ENCODE measurements at places on chromosomes 2 and 18. TPM values are rescaled to one million over a fixed set of nuclear protein-coding genes. Genes with fewer than 3 reads are reported as not detected.

The TTC32 gene
- 6.4 TPM for total RNA-seq

The EVX2 gene
- not detected for total RNA-seq

The ITGAV gene
- 448 TPM for total RNA-seq

The ANO7 gene
- total RNA-seq: 0.59 TPM

The GATA6 gene
- total RNA-seq: 11.9 TPM

The VSNL1 gene
- total RNA-seq: not detected

The LOXL3 gene
- 1.8 TPM for total RNA-seq

The CROCC2 gene
- total RNA-seq: not detected

The LINC00305 gene
- total RNA-seq: not detected

The ZNF512 gene
- 36.9 TPM for total RNA-seq

The IL1RL1 gene
- 144 TPM for total RNA-seq

The LIMS4 gene
- 12.4 TPM for total RNA-seq

The UBR3 gene
- 36.3 TPM for total RNA-seq

The HS6ST1 gene
- total RNA-seq: 25.6 TPM

The SLC19A3 gene
- 0.07 TPM for total RNA-seq

DNA sequence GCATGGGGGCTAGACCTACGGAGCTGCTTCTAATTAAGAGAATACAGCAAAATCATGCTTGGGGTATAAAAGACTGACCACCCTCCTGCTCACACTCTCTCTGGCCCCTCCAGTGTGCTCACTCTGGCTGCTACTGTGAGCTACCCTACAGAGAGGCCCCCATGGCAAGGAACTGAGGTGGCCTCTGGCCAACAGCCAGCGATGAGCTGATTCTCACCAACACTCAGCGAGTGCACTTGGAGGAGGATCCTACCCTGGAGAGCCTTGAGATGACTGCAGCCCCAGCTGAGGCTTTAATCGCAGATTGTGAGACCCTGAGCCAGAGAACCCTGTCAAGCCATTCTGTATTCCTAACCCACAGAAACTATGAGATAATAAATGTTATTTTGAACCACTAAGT is 88.2 kb downstream of the GFPT1 start:
- no peak for DNase-seq

GRCh38 chr2:64812285-64812684 is 158.6 kb upstream of the SERTAD2 start:
- no peak for DNase-seq

- no peak for DNase-seq
These were observed 46.4 kb downstream of the TCF4 start for GRCh38 chr18:55541571-55541970.

- no peak for DNase-seq
These were observed 126.7 kb downstream of the THADA start for GRCh38 chr2:43469094-43469493.

GRCh38 chr2:37874470-37874869 is 50.6 kb upstream of the RMDN2 start:
- DNase-seq: no peak

- DNase-seq: no peak
These were observed 55.3 kb downstream of the HS1BP3 start for GRCh38 chr2:20595439-20596192.

DNA sequence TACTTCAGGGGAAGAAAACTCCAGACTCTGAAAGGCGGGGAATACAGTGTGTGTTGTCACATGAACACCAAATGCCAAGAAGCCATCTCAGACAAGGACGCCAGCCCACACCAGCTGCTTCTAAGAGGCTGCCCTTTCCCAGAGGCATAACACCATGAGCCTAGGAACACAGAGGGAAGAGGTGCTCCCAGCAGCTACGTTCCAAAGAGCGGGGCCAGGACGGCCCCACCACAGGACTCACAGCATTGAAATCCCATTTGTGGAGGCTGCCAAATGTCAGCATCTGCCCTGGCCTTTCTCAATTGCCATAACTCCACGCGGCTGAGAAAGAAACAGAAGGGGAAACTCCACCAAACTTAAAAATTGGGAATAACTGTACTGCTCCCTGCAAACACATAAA is 20.1 kb upstream of the ID2 start:
- no peak for DNase-seq

DNA sequence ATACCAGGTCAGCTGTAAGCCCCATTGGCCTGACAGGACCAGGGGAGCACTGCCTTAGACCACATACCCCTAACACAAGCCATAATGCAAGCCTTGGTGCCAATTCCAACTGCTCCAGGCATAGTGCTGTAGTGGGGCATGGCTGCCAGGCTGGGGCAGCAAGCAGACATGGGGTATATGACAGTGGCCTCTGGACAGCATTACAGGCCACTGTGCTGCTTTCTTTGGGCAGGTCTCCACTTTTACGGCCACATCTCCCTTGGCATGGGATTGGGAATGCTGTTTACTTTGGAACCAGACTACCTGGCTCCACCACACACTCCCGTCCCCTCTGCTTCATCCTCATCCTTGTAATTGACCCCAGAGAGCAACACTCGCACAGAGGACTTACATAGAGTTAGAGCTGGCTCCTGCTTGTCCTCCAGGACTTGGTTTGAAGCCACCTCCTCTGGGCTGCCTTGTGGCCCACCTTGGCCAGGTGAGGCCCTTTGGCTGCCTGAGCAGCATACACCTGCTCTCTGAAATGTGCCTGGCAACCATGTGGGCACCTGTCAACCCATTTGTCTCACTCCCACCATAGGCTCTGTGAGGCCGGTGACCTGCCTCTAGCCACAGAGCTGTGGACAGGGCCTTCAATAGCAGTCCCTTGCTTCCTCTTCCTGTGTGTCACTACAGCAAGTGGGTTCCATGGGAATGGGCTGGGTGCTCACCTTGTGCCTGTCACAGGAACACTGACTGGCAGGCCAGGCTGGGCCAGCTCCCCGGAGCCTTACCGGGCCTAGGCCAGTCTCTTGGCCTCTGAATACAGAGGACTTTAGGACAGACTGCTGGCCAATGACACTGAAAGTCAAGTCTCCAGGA is 262.6 kb upstream of the HS6ST1 start:
- no peak for DNase-seq

- DNase-seq: no peak
These were observed 123.9 kb upstream of the SLC1A4 start for GRCh38 chr2:64865073-64865830.

DNA sequence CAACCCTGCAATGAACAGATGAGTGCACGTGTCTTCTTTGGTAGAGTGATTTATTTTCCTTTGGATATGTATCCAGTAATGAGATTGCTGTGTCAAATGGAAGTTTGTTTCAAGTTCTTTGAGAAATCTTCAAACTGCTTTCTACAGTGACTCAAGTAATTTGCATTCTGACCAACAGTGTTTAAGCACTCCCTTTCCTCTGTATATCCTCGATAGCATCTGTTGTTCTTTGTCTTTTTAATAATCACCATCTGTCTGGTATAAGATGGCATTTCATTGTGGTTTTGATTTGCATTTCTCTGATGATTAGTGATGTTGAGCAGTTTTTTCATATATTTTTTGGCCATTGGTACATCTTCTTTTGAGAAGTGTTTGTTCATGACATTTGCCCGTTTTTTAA is 1608.3 kb upstream of the ZEB2 start:
- no peak for DNase-seq

DNA sequence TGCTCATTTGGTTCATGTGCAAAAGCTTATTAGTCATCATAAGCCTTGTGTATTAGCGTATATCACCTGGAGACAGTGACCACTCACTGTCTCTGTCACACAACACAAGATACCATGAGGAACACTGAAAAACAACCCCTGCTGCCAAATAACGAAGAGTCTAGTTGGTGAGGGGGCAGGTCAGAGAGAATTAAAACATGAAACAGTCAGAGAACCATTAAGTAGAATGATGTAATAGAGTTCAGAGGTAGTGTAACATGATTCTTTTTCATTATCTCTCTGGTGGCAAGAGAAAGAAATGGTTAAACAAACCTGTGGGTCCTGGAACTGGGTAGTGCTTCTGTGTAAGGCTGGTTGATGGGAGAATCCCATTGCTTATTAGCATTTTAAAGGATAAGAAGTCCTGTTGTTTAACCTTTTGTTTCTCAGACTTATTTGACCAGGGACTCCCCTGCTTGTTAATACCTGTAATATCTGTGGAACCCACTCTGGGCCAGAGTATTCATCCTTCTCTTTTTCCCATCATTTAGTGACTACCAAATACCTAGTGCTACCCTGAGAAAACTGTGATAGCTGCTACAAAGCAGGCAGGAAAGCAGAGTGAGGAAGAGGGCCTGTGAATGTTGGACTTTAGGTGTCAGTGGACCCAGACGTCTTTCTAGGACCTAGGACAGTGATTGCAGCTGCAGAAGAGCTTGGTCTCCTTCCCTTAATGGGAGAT is 38.0 kb downstream of the PTRHD1 start:
- DNase-seq: no peak

DNA sequence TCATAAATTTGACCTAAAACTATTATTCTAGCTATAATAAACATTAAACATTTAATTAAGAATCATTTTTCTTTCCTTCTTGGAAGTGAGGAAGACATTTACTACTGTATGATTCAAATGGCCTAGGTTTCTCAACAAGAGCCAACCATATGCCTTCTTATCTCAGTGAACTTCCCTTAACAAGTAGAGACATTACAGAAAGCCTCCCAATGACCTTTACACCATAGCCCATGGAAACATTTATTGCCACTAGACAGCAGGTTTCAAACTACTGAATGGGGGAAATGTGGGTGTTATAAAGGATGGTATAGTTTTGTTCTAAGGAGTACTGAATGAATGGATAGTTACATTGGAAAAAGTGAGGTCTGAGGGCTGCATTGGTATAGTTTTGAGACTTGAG is 349.4 kb upstream of the SPRED2 start:
- DNase-seq: no peak

DNA sequence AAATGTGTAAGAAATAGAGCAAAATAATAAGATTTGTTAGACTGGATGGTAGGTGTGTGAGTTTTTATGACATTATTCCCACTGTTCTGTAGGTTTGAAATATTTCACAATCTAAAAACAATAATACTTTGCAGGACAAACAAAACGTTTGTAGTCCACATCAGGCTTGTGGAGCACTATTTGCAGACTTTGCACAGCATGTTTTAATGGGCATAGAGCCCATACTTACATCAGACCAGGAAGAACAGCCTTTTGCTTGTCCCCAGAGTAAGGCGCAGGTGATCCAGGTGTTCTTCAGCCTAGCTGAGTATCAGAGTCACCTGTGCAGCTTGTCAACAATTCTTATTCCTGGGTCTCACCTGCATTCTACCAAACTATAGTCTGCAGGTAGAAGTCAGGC is 9.1 kb upstream of the STK39 start:
- DNase-seq: no peak

- DNase-seq: peak; percentile 85
These were observed 69.8 kb upstream of the TANK start for GRCh38 chr2:161090411-161090810.

DNA sequence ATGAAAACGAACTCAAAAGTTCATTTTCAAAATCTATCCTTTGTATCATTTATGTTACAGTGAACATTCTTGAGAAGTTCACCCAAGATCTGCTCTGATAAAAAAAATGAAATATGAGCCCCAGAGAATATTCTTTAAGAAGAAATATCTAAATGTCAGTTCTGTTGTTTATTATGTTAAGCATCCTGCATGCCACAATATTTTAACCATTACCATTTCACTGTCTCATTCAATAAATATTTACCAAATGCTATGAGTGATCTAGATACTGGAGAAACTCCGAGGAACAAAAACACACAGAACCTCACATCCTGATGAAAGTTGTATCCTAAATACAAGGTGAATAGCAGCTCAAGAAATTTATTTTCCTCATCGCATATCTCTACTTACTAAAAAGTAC is 170.2 kb downstream of the ZNF385B start:
- no peak for DNase-seq

GRCh38 chr2:235665661-235666212 is 171.9 kb downstream of the AGAP1 start:
- no peak for DNase-seq

DNA sequence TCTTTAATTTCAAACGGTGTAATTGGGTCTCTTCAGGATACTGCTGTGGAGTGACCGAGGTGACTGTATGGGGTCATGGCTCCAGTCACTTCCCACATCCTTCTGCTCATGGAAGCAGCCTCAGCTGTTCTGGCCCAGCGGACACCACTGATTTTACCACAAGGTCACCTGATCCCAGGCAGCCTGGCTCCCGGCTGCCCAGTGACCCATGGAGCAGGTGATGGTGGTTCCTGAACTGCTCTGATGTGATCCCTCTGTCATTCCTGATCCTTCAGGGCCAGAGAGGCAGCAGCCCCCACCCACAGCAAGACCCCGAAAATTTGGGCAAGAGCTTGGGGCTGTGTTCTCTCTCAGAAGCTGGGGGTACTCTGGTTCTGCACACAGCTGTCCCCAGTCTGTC is 35.5 kb upstream of the HS6ST1 start:
- no peak for DNase-seq

DNA sequence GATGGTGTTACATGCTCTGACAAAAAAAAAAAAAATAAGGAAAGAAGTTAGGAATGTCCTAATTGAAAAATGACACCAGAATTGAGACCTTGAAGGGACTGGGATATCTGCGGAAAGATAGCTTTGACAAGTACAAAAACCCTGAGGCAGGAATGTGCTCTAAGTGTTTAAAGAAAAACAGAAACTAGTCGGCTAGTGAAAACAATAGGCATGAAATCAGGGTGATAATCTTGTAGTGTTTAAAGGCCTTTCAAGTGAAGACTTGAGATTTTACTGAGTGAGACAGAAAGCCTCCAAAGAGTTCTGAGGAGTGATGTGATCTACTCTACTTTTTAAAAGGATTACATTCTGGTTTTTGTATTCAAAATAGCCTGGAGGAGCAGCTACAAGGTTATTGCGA is 107.4 kb downstream of the COBLL1 start:
- no peak for DNase-seq

DNA sequence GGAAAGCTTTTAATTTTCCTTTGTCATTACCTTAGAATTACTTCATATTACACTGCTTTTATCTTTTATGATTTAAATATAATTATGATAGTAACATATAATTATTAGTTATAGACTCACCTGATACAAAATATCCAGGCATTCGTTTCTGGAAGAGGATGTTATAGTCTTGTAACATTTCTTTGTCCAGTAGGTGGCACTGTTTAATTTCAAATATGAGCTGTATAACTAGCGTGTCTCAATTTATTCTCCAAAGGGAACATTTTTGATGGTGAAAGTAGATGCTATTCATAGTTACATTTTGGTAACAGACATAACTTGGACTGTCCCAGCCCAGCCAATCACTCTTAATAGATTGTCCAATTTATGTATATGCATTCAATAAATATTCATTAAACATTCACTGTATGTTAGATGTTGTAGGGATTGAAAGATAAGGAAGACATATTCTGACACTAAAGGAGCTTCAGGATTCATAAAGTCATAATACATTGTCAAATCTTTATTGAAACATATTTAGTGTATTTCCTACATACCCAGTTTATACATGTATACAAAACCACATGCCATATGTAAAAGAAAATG is 19.2 kb downstream of the DAW1 start:
- DNase-seq: peak; percentile 22

Measured in pulmonary artery endothelial cell (primary cell).